Activated T-cell treated with anti-CD3 and anti-CD28 coated beads for 24 hours (primary cell): ENCODE measurements at places on chromosomes 3 and 15.

- no peak for DNase-seq
These were observed 36.3 kb downstream of the MBNL1 start for GRCh38 chr3:152305075-152305474.

DNA sequence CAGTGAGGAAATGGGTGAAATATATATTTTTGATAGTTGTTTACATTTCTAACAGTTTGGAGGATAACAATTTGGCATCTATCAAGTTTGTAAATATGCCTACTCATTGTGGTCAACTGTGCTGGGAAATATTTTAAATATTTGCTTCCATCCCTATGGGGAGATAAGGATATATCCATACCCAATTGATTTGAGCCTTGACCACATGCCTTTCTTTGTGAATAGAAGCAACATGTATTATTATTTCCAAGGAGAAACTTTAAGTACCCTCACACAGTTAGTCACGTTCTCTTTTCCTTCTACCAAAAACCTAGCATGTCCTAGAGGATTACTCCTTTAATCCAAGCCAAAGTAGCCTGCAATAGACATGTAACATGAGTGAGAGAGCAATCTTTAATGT, 245.4 kb upstream of the CBLB start:
- DNase-seq = no peak

- DNase-seq = no peak
These were observed 9.1 kb downstream of the MRPS11 start for GRCh38 chr15:88476635-88477060.

DNA sequence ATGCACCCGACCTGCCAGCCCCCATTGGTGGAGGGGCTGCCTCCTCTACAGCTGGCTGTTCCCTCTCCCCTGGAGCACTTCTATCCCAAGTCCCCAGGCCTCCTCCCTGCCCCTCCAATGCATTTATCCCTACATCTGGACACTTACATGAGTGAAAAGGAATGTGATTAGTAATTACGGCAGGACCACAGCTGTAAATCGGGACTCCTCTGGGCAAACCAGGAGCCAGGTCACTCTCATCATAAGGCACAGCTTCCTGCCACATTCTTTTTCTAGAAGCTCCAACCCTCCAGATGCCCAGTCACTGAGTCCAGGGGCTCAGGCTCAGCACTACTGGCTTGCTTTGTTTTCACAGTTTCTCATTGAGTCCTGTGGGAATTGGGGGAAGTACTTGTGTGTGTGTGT, 54.3 kb downstream of the IL20RB start:
- DNase-seq = no peak

DNA sequence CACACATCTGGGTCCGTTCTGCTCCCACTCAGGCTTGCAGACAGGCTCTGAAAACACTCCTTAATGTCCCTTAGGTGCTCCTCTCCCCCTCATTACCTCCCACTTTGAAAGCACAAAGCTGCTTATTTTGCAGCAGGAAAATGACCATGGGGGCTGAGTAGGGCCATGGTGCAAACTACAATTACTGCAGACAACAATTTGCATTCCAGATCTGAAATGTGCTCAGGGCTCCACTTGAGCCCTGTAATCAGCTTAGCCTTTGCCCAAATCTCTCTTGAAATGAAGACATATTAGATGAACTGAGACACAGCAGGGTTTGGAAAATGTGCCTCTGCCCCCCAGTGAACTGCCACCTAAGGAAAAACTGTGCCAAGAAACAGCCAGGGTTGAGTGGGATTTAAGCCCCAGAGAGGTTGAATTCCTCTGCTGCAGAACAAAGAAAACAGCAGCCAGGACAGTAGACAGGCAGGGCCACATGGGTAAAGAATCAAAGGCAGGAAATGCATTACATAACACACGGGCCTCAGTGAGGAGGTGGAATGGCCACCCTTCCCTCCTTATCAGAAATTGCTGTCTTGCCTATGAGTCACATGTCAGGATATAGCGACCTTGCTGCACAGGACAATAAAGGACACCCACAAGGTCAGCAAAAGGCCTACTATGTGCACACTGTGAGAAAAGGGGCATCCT, 126.8 kb upstream of the ARHGEF3 start:
- DNase-seq = no peak

DNA sequence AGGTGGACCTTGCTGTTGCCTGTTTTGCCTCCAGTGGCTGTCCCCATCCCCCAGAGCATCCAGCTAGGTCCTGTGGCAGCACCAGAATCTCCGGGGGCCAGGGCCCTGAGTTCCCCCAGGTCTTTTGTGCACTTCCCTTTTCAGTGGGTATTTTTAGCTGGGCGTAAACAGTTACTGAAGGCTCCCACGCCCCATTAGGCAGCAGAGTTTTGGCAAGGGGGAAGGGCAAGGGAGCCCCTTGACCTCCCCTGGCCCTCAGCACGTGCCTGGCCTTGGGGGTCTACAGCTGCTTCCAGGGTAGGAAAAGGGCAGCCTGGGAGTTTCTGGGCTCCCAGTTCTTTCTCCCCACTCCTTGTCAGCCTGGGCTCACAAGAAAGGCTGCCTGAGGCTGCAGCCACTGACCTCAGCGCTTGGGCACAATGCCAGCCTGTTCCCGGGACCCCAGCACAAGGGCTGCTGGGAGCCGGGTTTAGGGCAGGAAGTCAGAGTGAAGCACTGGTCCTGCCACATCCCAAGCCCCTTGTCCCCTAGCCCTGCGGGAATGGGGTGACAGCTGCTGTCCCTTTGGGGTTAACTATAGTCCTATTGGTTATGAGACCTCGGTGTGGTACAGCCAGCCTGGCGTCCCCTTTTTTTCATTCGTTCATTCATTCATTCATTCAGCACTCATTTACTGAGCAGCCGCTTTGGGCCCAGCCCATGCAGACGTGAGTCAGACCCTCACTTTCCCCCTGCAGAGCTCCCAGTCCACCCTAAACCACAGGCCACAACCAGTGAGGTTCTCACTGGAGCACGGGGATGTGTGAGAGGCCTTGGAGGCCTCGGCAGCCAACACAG, 8.4 kb downstream of the CSK start:
- DNase-seq = no peak

GRCh38 chr3:127900536-127900935, 14.5 kb upstream of the KBTBD12 start:
- DNase-seq = no peak

GRCh38 chr15:79682285-79682684, 214.5 kb downstream of the MTHFS start:
- DNase-seq = no peak

- DNase-seq = no peak
These were observed 160.2 kb downstream of the PDCD6IP start for GRCh38 chr3:33958661-33959060.

GRCh38 chr15:55224892-55225291, 28.2 kb upstream of the RSL24D1 start:
- no peak for DNase-seq

- no peak for DNase-seq
These were observed 331.2 kb upstream of the TBL1XR1 start for GRCh38 chr3:177528306-177529070.

- DNase-seq = no peak
These were observed 136.4 kb downstream of the SST start for GRCh38 chr3:187533797-187534196.

GRCh38 chr15:42742149-42742548, 5.2 kb upstream of the CDAN1 start:
- no peak for DNase-seq

- DNase-seq = no peak
These were observed 278.0 kb downstream of the FOXP1 start for GRCh38 chr3:71305231-71306206.

- DNase-seq = no peak
These were observed 9.8 kb downstream of the SH2D7 start for GRCh38 chr15:78102211-78102610.

DNA sequence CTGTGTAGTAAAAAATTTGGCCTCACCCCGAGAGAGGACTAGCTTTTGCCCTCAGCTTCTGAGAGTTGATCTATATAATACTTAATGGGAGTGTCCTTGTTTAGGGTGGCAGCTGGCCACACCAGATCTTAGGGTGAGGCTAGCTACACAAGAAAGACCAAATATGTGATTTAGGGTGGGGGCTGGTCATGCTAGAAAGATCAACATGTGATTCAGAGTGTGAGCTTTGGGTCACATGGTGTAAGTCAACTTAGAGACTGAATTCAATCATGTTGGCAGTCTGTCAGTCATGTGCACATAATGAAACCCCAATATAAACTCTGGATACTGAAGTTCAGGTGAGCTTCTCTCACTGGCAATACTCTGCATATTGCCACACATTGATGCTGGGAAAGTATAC, 120.7 kb upstream of the DAZL start:
- DNase-seq = no peak

DNA sequence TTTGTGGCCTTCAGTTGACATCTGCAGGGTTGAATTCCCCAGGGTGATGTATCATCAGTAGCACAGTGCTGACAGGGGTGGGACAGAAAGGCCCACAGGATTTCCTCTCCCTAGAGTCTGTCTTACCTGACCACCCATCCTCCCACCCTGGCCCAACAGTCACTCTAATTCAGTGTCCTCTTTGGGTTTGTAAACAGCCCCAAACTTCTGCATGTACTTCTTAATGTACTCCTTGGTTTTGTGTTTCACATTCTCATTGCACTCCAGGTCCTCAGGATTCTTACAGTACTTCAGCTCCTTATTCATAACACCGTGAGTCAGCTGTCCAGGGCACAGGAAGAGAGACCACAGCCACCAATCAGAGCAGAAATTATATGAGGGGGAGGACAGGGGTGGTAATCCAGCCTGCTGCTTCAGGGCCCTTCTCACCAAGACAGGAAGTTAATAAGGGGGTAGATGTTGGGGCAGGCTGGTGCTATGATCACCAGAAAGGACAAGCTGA, 37.5 kb downstream of the NBEAL2 start:
- no peak for DNase-seq

GRCh38 chr15:91380114-91380513, 280.1 kb downstream of the SV2B start:
- DNase-seq = no peak

- no peak for DNase-seq
These were observed 27.3 kb upstream of the ABI3BP start for GRCh38 chr3:101020351-101021015.

- DNase-seq = no peak
These were observed 242.2 kb downstream of the ABHD5 start for GRCh38 chr3:43932921-43933320.

DNA sequence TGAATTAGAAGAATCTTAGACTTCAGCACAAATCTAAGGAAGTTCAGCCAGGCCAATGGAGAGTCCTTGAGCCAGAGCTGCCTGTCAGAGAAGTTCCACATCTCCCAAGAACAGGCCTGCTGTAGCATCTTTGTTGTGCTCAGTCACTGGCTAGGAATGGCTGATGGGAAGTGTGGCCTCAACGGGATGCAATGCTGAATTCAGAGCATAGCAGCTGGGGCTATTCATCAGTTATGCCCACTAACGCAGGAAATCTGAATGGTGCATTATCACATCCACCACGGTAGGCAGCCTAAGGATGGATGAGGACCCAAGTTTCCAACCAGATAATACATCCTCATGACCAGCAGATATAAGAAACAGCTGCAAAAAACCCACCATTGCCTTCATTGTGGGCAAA, 3.2 kb upstream of the EIF1B start:
- DNase-seq = no peak

GRCh38 chr15:56208185-56208584, 35.5 kb downstream of the RFX7 start:
- no peak for DNase-seq

DNA sequence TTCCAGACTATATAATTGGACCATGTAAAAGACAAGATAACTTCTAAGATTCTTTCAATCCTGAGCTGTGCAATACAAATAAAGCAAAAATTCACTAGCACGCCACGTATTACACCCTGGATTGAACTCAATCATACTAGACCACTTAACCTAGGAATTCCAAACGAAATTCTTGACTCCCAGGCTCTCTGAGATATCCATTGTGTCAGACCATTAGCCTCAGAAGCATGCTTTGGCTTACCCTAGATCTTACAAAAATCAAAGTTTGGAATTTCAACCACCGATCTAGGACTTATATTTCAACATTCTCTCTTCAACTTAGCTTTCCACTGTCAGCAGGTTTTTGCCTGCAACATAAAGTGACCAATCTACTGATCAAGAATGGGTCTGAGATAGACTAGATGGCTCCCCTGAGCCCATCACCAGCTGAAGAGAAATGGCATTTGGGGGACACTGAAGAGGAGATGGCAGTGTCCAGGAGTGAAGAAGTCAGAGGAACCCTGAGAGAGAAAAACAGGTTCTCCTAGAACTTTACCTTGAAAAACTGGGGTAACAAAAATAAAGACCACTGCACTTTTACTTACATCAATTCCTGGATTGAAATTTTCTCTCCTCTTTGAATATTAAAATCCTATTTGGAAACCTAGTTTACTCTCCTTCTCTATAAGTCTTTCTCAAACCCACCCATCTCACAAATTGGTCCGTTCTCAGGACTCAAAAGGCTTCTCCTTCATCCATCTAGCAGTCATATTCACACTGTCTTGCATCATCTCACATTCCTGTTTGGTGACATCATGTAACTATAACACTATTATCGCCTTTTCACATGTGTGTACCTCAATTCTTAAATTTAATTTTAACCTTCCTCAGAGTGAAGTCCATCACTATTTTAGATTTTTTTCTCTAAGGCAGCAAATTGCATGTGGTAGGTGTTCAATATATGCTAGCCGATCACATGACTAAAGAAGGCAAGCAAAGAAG, 18.5 kb downstream of the CPNE4 start:
- DNase-seq = no peak

DNA sequence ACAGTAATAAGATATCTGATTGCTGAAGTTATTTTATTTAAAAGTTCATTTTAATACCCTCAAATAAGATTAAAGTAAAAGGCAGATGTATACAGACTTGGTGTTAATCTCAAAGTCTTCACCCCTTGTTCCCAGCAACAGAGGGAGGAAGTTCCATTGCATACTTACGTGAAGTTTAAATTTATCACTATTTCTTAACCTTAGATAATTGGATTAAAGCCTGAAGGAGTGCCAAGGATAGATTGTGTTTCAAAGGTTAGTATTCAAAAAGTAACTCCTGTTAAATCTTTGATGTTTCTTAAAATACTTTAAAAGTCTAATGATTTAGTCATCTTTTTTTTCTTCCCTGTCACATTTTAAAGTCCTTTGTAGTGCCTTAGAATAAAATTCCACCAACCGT, 39.3 kb downstream of the ATP1B3 start:
- no peak for DNase-seq

DNA sequence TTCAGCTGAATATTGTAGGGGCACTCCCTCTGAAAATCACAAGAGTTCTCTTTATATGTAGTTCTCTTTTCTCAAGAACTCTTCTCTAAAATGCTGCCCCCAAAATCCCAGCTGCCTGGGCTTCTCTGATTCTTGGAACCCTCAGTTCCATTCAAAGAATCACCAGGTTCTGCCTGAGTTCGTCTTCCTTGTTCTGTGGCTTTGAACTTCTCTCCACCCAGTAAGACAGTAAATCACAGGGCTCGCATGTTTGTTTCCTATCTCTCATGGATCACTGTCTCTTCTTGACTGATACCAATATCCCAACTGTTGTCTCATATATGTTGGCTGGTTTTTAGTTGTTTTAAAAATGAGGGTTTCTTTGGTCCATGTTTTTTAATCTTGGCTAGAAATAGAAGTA, 359.5 kb upstream of the CBLB start:
- no peak for DNase-seq

- DNase-seq = no peak
These were observed 242.8 kb downstream of the CHST2 start for GRCh38 chr3:143362115-143362991.
